ENCODE measurements at places on chromosomes 1 and 21.

DNA sequence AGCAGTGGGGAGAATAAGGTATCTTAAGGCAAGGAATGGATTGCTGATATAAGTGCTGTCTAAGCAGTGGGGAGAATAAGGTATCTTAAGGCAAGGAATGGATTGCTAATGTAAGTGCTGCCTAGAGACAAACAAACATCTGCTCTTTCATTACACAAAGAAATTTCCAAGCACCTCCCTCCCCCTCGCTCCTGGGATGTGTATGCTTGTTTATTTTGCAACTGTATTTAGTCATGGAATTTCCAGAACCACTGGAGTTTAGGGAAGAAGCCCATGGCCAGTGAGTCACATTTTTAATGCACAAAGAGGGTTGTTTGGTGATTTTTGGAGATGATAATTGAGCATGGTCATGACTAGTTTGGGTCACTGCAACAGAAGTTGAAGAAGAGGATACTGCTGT lies 21.5 kb downstream of the PDPN start:
- DNase-seq: no peak

GRCh38 chr1:3557366-3557765 lies 53.9 kb downstream of the MEGF6 start:
- DNase-seq: no peak

DNA sequence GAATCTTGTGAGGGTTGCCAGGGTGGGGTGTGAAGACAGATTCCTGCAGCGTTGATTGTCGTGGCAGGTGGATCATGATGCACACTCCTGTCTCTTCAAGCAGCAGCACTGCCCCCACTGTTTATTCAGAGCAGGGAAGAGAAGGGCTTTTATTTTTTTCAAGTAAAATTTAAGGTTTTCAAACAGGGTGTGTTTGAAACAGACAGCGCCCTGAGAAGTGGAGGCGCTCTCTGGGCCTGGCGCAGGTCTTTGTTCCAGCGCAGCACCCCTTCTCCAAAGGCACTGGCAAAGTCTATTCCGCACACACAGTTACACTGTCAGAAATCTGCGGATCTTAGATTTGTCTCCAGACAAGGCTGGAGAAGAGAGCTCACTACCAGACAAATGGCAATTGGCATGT lies 7.0 kb downstream of the C1orf53 start:
- no peak for DNase-seq

DNA sequence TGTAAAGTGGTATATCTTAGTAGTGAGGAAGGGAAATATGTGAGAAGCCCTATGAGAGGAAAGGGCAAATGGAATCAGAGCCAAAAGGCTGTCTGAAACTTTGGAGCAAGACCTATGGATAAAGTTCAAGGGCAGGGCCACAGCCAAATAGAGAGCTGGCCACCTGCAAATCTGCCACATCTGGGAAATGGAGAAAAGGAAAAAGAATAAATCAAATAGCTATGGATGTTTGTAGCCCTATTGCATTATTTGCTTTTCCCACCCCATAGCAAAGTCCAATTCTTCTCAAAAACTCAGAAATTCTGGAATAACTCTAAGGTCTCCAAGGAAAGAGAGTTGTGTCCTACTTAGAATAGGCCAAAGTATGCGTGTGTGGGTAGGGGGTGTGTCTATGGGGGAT lies 4.0 kb upstream of the HLX start:
- DNase-seq: no peak

DNA sequence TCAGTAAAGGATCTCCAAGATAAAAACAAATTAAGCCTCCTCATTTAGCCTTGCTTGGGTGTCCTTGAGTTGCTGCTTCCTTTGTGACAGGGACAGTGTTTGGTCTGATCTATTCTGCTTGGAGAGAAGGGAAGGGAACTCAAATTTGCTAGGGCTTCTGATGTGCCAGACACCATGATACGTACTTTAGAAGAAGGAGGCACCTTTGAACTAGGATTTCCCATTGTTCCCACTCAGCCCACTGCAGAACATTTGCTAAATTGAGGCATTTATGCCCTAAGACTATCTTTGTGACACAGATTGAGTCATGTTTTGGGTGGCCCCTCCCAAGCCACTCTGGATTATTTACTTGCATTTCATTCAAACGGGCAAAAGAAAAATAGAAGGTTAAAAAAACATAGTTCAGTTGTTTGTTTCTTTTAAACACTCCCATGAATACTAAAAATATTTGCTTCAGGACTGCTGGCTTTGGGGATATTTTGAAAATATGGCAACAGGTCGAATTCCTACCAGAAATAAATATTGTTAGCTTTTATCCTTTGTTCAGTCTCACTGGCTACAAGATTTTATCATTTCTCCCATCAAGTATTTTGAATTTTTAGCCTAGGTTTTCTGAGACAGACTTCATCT lies 81.9 kb upstream of the WLS start:
- DNase-seq: no peak

GRCh38 chr1:190098107-190098506 lies 379.6 kb downstream of the BRINP3 start:
- DNase-seq: no peak

- DNase-seq: no peak
Observed at GRCh38 chr21:34298534-34299167, 65.2 kb upstream of the KCNE2 start.

GRCh38 chr21:30831194-30831765 lies 1.7 kb upstream of the KRTAP7-1 start:
- DNase-seq: peak; percentile 8

DNA sequence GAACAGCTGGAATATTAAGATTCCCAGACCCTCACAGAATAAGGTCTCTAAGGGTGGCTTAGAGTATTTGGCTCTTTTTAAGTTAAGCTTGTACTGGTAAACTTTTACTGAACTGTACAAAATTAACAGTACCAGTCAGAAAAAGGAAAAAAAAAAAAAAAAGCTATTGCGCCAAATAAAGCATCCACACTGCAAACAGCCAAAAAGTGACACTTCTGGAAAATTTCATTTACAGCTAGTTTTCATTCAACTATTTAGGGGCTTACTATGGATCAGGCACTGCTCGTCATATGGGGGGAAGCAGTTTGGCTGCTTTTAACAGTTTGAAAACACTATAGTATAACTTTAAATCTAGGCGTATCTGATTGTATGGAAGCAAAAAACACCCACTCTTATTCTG lies 139.6 kb downstream of the EIF4G3 start:
- DNase-seq: no peak

GRCh38 chr1:60922304-60922703 lies 160.1 kb upstream of the NFIA start:
- DNase-seq: no peak

GRCh38 chr1:7508934-7509519 lies 262.1 kb upstream of the VAMP3 start:
- DNase-seq: no peak

DNA sequence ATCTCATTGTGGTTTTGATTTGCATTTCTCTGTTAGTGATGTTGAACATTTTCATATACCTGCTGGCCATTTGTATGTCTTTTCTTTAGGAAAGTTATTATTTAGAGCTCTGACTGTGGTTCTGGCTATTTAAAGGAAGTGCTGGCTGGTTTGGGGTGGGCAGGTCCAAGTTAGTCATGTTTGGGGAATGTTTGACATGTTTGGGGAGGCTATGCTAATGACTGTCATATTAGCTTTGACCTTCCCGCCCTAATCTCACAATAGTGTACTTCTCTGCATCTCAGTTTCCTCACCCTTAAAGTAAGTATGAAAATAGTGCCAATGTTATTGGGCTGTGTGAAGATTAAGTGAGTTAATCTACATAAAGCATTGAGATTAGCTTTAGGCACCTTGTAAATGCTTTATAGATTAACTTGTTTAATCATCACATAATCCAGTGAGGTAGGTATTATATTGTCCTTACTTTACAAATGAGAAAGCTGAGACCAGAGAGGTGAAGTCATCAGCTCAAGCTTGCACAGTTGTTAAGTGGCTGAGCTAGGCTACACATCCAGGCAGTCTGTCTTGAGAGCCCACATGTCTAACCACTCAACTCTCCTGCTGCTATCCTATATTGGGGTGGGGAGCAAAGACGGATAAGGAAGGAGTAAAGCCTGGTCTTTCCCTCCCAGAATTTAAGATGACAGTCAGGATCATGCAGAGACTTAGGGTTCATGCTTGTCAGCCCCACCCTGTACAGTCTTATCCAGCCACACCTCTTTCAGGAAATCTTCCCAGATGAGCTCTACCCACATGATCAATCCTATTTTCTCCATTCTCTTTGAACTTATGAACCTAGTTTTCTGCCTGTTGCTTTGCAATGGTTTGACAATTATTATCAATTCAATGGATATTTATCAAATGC lies 22.8 kb upstream of the CRNN start:
- no peak for DNase-seq

DNA sequence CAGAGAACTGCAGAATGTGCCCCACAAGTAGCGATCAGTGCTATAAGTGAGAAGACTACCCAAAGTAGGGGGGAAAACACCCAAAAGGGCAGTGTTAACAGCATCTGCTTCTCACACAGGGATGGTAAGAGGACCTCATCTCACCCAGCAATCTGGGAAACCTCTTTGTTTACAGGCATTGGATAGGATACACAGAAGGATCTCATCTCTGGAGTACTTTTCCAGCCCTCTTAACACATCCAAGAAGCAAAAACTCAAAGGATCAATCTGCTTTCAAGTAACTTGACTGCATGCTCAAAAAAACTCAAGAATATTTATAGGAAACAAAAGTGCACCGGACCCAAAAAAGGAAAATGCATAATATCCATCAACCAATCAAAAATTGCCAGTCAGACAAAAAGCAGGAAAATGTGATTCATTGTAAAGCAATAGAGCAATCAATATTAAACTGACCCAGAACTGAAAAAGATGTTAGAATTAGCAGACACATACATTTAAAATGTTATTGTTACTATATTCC lies 311.0 kb upstream of the CXADR start:
- no peak for DNase-seq

DNA sequence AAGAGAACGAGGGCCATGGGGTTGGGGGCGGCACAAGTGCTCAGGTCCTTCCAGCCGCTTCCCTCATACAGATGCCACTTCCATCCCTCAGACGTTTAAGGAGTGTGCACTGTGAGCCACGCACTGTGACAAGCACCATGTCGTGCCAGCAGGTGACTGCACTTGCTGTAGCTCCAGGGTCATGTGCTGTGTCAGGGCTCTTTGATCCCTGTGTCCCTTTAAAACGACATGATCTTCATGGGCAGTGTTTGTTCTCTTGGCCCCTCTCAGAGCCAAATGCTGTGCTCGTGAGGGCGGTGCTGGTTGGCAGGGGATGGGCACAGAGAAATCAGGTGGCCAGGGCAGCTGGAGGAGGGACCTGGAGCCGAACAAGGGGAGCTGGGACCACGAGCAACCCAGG lies 19.9 kb downstream of the IL10RB start:
- no peak for DNase-seq

DNA sequence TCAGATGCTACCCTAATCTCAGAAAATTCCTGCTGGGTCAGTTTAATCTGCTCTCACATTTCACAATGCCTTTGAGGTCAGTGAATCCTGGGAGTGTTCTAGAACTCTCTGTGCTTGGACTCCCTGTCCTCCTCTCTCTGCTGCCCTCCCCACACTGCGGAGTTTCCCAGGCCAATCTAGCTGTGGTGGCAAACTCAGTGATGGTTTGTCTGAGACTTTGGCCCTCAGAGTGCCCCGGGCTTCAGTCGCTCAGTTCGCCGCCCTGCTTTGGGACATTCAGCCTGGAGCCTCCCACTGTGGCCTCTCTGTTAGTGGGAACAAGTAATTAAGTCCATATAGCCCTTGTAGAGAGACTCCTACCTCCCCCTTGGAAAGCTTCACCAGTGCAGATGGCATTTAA lies 7.1 kb downstream of the C1orf226 start:
- no peak for DNase-seq

GRCh38 chr1:16187748-16188401 lies 24.6 kb downstream of the ARHGEF19 start:
- peak; percentile 72 for DNase-seq

GRCh38 chr1:18949686-18950400 lies 6.6 kb downstream of the IFFO2 start:
- DNase-seq: no peak

GRCh38 chr1:234614081-234614489 lies 4.1 kb upstream of the IRF2BP2 start:
- no peak for DNase-seq

DNA sequence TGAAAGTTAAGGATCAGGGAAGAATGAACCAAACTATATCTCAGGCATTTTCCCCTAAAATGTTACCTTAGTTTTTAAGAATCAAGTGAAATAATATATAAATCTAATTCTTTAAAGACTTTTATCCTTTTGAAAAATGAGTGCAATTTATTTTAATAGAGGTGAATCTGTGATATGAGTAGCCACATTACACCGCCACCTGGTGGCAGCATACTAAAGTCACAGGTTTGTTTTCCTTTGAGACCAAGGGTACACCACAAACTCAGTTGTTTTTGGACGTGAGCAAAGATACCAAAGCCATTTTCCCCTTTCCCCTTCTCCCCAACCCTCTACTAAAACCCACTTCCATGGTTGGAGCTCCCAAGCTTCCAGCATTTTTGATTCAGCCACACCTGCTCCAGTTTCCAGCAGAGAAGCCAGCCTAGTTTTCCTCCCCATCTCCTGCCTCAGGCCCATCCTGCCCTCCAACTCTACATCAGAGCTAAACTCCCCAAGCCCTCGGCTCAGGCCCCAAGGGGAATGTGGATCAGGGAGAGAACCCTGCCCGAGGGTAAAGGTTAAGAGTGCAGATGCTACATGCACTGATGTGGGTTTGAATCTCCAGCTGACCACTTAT lies 22.9 kb upstream of the LDLRAP1 start:
- peak; percentile 62 for DNase-seq

- DNase-seq: no peak
Observed at GRCh38 chr1:9833632-9834031, 9.9 kb upstream of the CLSTN1 start.

DNA sequence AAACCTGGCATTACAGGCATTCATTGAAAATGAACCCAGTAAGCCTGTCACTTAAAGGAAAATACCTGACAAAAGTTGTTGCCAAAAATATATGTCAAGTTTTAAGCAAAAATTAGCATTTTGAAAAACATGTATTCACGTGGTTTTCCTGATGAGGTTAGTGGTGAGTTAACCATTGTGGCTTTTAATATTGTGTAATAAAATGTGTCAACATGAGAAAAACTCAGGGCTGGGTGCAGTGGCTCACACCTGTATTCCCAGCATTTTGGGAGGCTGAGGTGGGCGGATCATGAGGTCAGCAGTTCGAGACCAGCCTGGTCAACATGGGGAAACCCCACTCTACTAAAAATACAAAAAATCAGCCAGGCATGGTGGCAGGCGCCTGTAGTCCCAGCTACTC lies 731.4 kb downstream of the KCNT2 start:
- no peak for DNase-seq
